ENCODE measurements at places on chromosomes 2 and 18.

GRCh38 chr2:9736021-9736420, 105.2 kb upstream of the YWHAQ start:
- DNase-seq, result no peak

DNA sequence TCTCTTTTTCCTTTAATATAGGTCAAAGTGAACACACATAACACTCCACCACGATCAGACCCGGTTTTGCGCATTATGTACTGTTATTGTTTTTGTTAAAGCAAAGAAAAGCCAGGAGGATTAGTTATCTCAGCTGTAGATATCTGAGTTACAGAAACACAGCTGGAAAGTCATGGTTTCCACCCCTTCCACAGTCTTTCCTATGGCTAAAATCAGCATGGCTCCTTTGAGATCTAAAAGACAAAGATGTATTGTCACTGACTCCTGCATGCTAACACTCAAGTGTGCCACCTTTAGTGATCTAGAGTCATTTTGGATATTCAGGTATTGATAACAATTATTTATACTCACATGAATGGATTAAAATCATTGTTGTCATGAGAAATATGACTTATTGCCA, 260.0 kb downstream of the FIGN start:
- no peak for DNase-seq

GRCh38 chr2:30298302-30298701, 67.0 kb downstream of the LBH start:
- DNase-seq, result no peak

DNA sequence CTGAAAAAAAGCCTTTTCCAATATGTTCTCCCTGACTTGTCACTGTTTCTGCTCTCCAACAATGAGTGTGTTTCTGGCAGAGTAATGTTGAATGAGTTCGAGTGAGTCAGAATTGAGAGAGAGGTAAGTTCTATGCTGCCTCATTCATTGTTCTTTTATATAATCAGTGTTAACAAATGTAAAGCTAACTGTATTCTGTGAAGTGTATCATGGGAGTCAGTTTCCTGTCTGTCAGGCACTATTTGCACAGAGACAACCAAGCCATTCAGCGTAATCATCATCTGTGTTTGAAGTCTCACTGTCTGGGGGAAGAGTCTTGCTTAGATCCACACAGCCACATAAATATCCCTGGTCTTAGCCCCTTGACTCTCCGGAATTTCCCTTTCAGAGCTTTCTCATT, 22.0 kb upstream of the UPP2 start:
- DNase-seq, result no peak

GRCh38 chr2:148860037-148860436, 15.0 kb upstream of the KIF5C start:
- DNase-seq, result no peak

- no peak for DNase-seq
These were observed 276.3 kb downstream of the SETBP1 start for GRCh38 chr18:44957025-44957424.

Measured in activated naive CD4-positive, alpha-beta T cell (primary cell).